ENCODE measurements at places on chromosomes 1 and 21.
A peak's percentile ranks its signal among the peaks of the same experiment; 100 is the strongest.

DNA sequence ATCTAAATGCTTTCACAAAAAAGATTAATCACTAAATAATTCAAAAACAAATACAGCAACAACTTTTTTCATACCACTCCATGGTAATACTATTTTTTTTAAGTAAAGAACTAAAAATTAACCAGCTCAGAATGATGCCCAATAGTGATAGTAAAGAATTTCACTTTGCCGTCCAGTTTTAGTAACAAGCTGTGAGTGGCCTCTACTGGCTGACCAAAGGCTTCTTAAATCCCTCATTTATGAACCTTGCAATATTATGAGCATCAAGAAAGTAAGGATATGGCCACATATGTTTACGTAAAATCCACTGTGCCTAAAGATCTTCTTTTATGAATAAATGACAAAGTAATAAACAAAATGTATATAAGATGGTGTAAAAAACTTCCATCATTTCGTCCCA lies 108.6 kb downstream of the GPATCH2 start:
- no peak for DNase-seq

DNA sequence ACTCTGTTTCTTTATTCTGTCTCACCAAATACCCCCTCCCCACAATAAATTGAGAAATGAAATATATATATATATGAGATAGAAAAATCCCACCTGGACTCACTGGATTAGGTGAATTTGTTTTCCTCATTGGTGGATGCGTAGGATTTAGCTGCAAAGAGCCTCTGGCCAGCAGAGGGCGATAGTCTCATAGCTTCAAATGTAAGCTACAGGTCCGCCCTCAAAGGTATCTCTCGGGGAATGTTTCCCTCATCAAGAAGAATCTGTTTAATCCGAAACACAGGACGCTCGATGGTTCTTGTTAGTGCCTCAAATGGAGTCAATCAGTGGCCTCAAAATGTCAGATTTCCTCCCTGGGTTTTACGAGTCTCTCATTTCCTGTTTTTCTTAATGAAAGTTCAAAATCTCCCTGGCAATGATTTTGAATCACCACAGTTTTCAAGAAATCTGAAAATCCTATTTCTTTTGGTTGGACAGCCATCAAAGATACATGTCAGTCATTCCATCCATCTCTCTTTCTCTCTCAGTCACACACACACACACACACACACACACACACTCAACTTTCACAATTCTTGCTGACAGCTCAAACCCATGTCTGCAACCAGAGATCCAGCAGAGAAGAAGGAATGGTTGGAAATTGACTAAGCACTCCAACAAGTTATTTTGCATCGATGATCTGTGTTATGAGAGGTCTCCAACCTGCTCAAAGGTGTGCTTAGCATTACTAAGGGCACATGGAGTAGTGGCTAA lies 13.9 kb upstream of the CAMK1G start:
- peak; percentile 32 for DNase-seq

DNA sequence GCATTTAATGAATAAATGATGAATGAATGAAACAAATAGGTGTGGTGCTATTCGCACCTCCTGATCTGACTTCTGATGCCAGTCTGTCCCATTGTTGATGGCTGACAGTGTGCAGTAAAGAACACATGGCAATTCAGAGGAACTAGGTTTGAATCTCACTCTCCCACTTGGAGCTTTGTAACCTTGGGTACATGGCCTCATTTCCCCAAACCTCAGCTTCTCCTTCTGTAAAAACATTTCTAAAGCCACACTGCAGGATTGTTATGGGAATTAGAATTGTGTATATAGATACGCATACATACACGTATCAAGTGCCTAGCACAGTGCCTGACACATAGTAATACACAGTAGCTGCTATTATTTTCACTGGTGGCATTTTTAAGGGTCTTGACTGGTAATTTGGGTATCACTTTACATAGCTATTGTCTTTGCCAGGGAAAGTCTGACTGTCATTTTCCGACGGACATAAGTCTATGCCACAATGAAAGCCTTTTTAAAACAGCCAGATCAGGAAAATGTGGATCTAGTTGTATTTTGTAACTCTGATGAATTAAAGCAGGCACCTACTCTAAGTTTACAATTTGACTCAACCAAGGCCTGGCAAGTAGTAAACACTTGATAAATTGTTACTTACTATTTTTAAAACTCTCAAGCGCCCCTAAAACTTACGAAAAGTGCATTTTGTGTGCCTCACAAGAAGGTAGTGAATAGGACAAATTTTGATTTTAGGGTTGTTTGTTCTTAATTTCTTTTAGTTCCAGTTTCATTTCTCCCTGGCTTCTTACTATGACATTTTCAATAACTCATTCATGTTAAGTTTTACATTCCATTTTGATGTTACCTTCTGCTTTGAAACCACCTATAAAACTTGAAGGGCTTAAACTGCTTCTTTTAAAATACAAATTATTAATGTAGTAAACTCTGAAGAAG lies 164.4 kb downstream of the SDCCAG8 start:
- DNase-seq: no peak

GRCh38 chr21:44357064-44357837 lies 3.8 kb downstream of the TRPM2 start:
- DNase-seq: no peak

GRCh38 chr1:23869051-23869450 lies 961 bp upstream of the FUCA1 start:
- no peak for DNase-seq

Measured in AG09319 (cell line).